ENCODE measurements at places on chromosomes 6 and 20.

DNA sequence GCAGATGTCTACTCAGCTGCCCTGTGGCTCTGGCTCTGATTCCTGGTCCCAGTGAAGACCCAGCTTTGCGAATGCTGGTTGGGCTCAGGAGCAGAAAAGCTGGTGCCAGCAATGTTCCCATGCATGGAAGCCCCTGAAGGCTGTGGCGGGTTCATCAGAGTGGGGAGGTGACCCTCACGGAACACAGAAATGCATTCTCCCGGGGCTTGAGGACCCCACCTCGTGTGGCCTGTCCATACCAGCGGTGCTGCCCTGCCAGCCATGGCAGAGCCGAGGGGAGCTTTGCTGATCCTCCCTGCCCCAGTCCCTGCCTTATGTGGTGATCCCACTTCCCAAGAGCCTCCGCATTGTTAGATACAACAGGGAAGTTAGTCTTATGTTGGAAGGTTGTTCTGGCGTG is 157.7 kb upstream of the THBS2 start:
- no peak for DNase-seq

DNA sequence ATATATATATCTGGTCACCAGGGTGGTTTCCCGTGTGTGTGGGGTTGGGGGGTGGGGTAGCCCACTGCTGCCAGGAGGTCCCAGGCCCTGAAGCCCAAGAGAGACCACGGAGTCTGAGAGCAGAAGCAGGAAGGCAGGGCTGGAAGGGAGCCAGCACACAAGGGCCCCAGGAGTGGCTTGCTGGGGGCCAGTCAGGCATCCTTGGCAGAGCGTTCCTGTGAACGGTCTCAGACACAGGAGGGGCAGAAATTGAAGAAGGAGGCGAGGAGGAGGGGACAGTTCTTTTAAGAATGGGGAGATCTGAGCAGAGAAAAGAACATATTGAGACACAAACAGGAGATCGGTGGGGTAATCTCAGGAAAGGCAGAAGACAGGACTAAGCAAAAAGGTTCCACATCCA is 1.9 kb upstream of the EBF4 start:
- DNase-seq, result no peak

- no peak for DNase-seq
Observed at GRCh38 chr20:61982191-61982950, 83.3 kb downstream of the TAF4 start.

- DNase-seq, result no peak
Observed at GRCh38 chr20:24578567-24579415, 109.4 kb downstream of the SYNDIG1 start.

DNA sequence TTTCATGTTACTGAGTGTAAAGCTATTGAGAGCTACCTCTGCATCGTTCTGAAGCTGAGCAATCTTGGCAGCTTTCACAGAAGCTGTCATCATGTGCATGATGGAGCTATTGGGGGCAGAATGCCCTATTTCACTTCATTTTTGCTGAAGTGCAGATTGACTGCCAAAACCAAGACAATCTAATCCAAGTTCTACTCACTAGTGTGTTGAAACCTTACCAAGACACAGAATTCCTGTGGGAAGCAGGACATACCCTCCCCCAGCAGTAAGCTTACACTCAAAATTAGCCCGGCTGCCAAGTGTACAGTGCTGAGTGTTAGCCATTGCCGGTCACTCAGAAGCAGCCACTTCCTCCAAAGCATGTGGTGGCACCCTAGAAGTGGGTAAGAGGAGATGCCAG is 177.3 kb upstream of the TENT5A start:
- no peak for DNase-seq

DNA sequence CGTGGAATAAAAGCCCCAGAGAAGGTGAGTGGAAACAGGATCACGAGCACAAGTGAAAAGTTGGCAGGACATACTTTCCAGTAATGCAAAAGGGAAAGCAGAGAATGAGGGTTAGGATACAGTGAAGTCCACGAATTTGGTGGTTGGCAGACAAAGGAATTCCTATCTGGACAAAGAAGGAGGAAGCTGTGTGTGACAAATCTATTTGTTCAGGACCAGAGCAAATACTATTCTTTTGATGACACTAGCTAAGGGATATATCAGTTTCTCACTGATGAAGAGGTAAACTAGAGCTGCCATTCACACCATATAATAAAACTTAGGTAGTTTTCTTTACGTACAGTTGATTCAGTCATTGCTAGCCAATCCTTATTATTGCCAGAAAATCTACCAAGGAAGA is 156.8 kb upstream of the GRIK2 start:
- no peak for DNase-seq

DNA sequence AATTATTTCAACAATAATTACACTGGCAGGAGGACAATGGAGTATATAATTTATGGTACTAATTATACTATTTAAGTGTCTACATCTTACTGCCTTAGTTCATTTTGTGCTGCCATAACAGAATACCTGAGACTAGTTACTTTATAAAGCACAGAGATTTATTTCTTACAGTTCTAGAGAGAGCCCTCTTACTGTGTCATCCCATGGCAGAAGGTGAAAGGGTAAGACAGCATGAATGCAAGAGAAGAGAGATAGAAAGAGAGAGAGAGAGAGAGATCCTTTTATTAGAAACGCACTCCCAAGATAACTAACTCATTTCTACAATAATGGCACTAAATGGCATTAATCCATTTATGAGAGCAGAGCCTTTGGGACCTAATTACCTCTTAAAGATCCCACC is 314.7 kb downstream of the EPM2A start:
- DNase-seq, result no peak

DNA sequence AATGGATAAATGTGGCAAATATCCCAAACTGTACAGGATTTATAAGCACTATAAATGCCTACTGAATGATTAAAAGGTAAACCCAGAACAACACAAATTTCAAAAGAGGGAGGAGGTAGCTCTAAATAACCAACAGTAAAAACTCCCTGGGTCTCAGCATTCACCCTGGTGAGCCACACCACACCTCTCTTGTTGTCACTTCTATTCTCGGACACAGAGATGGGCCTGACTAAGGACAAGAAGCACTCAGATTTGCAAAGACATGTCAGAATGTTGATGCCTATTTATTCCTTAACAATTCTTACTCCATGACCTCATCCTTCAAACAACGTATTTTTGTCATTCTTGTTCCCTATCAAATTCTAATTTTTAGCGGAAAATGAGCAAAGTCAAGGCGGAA is 14.7 kb downstream of the TNFRSF21 start:
- DNase-seq, result no peak

DNA sequence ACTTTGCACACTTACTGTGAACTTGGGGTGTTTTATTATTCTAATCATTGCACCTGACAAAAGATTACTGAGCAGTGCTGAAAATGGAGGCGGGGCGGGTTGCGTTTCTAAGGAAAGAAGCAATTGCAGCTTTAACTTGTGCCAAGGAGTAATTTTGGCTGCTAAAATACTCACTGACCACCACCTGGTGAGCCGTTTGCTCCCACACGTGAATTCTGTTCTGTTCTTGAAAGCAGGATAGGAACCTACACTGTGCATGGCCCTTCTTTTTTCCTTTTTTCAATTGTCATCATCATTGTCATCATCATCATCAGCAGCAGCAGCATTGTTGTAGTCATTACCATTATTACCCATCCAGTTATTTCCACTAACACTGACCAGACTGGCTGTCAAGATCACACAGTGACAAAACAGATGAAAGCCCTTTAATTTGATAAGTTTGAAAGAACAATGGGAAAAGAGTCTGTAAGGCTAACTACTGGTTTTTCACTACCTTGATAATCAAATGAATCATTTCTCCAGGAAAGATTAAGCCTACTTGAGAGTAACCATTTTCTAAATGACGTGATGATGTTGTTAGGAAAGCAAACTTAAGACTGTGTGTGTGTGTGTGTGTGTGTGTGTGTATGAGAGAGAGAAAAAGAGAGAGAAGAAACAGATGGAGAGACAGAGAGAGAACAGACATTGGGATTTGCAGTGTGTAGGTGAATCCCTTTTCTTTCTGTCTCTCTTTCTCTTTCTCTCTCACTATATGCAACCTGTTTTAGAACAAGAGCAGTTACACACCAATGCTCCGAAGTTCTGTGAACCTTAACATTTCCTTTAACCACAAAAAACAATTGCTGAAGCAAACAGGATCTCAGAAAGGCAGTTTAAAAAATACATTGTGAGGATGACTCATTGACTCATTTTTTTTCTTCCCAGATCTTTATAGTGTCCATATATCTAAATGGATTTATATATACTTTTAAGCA is 3.8 kb downstream of the RIPOR2 start:
- DNase-seq, result no peak

DNA sequence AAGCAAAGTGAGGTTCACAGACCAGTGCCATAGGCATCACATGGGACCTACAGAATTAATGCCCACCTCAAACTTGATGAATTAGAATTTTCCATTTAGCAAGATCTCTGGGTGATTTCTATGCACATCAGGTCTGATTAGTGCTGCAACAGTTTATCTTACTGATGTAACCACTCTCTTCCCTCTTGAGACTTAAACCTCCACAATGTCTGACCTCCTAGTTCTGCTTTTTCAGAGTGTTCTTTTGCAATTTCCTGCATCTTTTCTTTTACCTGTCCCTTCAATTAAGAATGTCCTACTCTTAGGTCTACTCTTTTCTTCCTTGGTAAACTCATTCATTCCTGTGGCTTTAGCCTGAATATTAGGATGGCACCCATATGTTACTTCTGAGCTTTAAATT is 615.3 kb downstream of the TFAP2A start:
- no peak for DNase-seq

DNA sequence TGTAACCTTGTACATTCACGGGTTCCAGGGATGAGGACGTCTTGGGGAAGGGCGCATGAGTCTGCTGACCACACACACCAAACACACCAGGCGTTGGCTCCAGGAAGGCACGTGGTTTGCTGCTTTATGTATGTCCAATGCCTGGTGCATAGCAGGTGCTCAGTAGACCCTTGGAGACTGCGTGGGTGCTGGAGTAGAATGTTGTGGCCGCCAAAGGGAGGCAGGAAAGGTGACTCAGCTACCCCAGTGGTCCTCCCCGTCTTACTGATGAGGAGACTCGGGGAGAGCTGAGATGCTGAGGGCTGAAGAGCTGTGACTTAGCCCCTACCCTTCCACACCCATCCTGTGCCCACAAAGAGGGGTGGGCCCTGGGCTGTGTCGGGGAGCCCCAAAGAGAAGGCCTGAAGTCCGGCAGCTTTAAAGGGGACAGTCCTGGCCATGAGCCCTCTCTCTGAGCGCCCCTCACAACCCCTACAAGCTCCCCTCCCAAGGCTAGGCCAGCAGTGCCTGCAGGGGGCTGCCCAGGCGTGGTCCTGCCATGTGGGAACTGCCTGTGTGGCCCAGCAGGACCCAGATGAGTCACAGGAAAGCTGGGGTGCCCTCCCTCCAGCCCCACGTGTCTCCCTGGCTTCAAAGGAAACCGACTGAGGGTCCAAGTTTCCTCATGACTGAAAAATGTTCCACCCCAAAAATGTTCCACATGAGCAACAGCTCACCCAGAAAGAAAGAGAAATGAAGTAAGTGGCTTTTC is 28.0 kb upstream of the PTGIS start:
- DNase-seq, result no peak

GRCh38 chr20:62321521-62321948 is 18.7 kb downstream of the ADRM1 start:
- DNase-seq, result no peak

GRCh38 chr20:25316506-25317190 is 68.8 kb downstream of the PYGB start:
- DNase-seq, result no peak

GRCh38 chr6:12298017-12298978 is 8.1 kb downstream of the EDN1 start:
- DNase-seq, result no peak

DNA sequence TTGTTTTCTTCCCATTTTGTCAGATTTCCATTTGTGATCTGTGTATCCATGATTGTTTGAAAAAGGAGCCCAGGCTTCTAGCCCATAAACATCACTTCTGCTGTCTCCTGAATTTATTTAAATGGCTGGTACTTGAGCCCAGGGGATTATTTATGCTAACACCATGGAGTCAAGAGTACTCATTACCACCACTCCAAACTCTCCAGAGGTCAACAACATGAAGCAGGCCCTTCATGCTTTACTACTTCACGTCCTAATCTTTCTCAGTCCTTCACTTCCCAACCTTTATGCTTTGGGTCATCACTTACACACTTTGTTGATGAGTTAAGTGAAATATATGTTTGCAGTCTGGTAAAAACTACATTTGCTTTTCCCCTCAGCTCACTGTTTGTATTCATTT is 247.8 kb downstream of the BMP2 start:
- no peak for DNase-seq

Measured in posterior cingulate gyrus (tissue), 11 donors.